Heart left ventricle (tissue), 16 donors: ENCODE measurements at places on chromosomes 1 and 21. TPM values are rescaled to one million over a fixed set of nuclear protein-coding genes. Genes with fewer than 3 reads are reported as not detected.

Gene NECTIN4
- total RNA-seq = not detected

Gene NKAIN1
- 0.14 TPM for total RNA-seq

Gene FCGR3A
- total RNA-seq = 10.0 TPM

Gene CD84
- 3.3 TPM for total RNA-seq

Gene KLHDC8A
- total RNA-seq = 0.14 TPM

Gene MYBPH
- total RNA-seq = not detected

Gene ALX3
- not detected for total RNA-seq

DNA sequence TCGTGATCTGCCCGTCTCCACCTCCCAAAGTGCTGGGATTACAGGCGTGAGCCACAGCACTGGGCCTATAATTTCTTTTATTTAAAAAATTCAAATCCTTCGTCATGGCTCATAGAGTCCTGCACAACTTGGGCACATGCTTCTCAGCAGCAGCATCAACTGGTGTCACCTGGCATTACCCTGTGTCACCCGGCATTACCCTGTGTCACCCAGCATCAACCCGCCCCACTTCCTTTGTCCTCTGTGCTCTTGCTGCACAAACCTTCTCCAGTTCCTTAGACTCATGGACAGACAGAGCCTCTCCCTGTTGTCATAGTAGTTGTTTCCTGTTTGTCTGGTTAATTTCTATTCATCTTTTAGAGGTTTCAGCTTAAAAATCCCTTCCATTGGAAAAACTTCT, 121.2 kb upstream of the SERBP1 start:
- DNase-seq = no peak

DNA sequence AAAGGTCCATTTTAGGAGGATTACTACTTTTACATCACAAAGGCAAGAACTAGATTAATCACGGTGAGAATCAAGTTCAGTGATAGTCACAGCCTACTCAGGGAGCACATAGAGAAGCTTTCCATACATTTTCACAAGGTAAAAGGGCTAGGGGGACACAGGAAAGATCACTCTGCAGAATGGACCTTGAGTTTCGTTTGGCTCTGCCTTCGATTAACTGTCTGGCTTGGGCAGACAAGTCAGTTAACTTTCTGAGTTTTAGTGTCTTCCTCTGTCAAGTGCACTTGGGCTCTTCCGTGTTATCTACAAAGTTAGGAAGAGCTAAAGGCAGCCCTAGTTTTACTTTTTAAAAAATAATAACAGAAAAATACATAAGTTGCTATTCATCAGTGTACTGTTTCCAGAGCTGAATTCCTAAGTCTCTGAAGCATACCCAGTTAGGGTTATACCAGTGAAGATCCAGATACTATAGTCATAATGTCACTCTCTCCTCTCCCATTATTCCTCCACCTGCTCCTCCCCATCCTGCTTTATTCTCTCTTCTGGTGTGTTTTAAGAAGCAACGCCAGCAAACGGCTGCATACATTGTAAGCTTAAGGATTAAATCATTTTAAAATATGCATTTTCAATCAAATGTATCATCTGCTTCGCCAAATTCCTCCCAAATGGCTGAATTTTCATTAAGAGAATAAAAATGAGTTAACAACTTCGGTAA, 1.7 kb downstream of the CEP170 start:
- DNase-seq = no peak

DNA sequence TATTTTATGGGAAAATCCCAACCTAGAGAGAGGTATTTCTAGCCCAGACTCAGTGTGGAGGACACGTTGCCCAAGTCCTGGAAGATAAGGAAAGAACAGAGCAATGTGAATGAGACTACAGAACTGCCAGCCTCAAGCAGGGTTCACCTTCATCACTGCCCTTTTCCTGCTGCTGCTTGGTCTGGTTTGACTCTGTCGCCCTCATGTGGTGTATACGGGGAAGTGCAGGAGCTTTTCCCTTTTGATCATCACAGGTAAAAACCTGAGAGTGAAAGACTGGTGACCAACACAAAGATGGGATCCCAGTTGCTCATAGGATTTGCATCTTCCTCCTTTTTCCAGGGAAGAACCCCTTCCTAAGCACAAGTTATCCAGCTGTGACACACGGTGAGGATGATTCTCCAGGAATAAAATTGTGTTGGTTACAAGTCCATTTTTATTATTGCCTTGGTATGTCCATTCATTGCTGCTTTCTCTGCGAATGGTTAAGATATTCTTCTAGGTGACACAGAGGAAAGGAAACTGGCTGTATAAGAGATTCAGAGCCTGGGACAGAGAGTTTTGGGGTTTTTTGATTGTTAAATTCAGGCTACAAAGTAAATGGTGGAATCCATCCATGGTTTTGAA, 89.5 kb upstream of the CD53 start:
- peak; percentile 30 for DNase-seq

DNA sequence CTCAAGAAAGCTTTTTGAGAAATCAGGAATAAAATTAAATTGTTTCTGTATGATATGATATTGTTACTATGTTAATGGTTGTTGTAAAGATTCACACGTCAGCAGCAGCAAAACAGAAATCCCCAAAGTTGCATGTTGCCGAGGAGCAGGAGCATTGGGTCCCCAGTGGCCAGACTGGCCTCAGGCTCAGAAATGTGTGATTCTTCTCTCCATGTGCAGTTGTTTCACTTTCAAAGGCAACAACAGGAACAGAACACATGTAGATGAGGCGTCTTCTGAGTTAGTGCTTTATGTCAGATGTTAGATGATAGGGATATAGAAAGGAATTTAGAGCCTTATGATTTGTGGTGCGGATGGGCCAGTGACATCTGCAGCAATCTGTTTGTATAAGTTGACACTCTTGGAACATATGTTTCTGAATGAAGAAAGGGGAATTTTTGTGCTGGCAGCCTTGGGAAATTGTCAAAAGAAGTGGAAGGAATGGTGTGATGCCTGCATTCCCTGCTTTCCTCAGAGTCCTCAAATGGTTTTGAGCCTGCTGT, 2.1 kb upstream of the TTLL7 start:
- no peak for DNase-seq

- DNase-seq = no peak
These were observed 81.4 kb downstream of the TGFBR3 start for GRCh38 chr1:91804546-91805023.

GRCh38 chr1:58809325-58810010, 25.6 kb upstream of the JUN start:
- no peak for DNase-seq

DNA sequence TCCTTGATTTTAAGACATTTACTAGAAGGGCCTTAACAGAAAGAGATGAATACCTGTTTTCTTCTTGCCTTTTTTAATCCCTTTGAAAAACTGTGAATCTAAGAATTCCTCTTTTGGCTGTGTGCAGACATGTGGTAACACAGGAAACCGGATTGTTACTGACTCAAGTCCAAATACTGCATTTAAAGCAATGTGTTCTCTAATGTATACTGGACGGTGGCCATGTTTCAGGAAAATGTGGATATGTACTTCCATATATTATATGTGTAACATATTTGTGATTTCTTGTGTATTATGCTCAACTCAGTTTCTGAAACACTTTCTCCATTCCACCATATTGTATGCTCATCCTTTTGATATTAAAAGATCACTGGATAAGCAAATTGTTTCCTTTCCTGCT, 185.1 kb downstream of the LRRC7 start:
- DNase-seq = no peak

DNA sequence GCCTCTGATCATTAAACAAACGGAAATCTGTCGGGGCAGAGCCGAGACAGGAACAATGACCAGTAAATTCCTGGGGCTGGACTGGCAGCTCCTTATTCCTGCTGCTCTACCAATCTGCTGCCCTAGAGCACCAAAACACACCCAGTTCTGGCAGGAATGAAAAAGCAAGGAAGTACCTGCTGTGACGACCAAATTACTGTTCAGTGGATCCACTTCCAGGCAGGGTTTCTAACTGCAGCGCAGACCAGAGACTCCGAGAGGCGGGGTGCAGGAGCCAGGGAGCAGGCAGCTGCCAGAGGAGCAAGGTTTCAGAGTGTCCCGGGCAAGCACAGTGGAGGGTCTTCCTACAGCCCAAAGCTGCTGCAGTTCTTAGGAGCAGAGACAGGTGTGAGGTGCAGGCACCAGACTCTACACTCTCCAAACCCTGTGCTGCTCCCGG, 32.4 kb downstream of the KANK4 start:
- no peak for DNase-seq

DNA sequence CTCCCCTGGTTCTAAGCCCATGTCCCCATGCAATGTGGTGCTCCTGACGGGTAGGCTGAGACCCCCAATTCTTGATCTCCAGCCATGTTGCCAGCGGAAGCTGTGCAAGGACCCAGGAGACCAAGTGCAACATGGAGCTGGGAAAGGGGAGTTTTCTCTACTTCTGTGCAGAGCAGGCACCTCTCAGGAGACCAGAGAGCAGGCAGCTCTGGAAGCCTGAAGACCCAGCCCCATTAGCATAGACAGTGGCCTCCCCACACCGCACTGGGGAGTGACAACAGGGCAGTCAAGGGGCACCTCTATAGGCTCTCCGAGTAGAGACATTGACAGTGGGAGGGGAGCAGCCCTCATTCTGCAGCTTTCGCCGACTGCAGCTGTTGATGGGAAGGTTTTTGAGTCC, 410.2 kb downstream of the MATN1 start:
- DNase-seq = no peak

DNA sequence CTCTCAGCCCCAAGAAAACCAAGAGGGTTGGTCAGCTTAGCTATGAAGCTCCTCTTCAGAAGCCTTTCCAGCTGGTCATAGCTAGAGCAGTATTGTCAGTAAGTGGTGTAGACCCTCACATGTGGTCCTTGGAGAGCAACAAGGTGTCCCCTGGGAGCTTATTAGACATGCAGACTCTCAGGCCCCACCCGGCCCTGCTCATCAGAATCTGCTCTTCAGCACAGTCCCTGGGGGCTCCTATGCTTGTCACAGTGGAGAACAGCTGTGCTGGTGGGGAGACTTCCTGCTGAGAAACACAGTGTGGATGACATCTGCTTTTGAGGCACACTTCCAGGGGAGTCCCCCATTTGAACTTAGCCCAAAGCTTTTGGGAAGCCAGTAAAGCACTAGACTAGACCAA, 21.9 kb upstream of the NEK2 start:
- no peak for DNase-seq

GRCh38 chr21:44737706-44738354, 26.5 kb upstream of the TSPEAR start:
- DNase-seq = no peak

DNA sequence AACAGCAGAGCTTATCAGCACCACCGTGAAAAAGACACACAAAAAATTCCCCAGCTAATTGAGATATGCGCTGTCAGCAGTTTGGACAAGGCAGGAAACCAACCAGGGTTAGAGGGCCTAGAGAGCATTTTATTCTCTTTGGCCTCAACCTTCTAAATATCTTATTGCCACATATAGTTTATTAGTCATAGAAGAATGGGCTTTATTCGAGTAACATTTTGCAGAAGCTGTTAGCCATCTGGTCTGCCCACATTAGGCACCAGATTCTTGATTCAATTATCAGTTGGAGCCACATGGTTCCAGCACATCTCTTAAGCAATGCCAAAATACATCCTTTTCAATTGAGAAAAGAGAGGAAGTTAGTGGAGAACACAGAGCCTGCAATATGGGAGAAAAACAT, 109.9 kb upstream of the CXADR start:
- DNase-seq = no peak

DNA sequence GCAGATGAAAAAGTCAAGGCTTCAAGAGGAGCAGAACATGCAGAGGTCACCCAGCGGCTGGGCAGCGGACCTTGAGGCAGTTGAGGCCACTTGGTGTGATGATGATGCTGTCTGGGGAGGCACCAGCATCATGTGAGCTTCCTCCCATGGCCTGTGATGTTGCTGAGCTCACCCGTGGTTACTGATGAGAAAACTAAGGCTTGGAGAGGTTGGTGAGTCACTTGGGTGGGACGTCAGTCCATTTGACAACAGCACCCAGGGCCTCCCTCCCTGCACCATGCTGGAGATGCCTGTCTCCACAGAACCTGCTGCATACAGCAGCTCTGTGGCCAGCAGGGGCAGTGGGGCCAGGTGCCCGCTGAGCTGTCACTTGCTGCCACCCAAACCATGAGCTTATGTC, 146.8 kb downstream of the NPHP4 start:
- DNase-seq = no peak

DNA sequence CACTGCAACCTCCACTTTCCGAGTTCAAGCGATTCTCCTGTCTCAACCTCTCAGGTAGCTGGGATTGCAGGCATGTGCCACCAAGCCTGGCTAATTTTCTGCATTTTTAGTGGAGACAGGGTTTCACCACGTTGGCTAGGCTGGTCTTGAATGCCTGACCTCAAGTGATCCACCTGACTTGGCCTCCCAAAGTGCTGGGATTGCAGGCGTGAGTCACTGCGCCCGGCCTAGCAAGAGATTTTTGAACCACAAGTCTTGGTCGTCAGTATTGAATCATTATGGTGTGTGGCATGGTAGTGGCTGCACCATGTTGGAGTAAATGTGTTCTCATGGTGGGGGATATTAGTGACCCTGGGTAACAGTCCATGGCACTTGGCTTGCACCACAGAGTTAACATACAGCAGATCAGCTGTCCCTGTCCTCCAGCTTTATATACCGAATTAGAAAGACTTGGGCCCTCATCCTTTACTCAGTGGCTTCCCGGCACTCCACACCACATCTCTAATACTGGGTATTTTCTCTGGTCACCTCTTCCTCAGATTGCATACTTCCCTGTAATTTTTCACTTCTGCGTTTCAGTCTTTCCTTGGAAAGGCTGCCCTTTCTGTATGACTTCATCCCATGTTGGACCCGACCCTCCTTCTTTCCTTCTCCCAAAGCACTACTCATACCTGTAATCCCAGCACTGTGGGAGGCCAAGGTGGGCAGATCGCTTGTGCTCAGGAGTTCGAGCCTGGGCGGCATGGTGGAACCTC, 25.1 kb downstream of the AK4 start:
- no peak for DNase-seq

DNA sequence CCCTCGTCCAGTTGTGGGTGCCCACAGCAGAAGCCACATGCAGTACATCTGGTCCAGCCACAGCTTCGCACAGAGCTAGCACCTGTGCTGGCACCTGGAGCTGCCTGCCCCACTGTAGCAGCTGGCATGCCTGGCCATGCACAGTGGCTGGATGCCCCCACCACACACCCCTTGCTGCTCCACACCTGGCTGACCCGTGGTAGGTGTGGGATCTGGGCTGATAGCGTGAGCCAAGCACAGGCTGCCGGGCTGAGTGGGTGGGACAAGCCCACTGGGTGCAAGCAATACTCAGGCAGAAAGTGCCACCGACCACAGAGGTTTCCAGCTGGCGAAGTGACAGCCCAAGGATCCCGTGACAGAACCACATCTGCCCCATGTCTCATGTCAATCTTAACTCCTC, 30.6 kb upstream of the BACE2 start:
- DNase-seq = no peak

- peak; percentile 12 for DNase-seq
These were observed 9.0 kb downstream of the TTLL10 start for GRCh38 chr1:1182491-1183220.

GRCh38 chr1:90394247-90394646, 322.9 kb downstream of the BARHL2 start:
- DNase-seq = no peak
